T-helper 17 cell (primary cell): ENCODE measurements at places on chromosomes 2 and 18.

DNA sequence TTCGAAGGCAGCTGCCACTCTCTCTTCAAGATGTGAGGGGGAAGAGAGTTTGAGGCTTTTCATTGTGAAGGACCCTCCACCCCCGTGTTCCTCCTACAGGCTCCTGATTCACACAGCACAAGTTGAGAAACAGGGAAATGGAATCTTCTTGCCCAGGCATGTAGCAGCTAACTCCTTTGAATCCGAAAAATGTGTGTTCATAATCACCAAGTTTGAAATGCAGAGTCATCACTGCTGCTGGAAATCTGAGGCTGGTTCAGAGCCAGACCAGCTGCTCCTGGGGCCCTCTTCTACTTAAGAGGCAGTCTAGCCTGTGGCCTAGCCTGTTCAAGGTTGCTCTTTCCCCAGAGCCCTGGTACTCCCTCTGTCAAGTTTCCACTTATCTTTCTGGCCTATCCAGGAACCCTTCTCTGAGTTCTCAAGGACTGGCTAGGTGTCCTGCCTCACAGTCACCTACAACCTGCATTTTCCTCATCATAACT is 166.4 kb downstream of the TMEM247 start:
- DNase-seq = no peak

- no peak for DNase-seq
Observed at GRCh38 chr2:73949802-73950201, 23.1 kb downstream of the DGUOK start.

DNA sequence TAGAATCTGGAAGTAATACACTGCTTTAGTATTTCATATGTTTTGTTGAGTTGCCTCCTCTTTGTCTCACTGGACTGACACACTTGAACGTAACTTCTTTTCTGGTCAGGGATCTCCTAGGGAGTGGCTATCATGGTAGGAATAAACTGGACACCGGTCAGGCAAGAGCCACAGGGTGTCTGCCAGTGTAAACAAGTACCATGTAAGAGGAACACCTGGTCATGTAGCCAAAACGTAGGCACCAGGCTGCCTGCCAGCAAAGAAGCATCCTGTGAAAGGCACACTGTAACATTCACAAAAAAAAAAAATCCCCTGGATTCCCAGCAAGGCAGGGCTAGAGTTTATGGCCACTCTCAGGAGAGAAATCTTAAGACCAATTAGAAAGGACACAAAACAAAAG is 372.8 kb upstream of the RND3 start:
- DNase-seq = no peak

- DNase-seq = no peak
Observed at GRCh38 chr18:76791106-76791505, 31.3 kb upstream of the ZNF236 start.

GRCh38 chr2:168797286-168797655 is 5.2 kb upstream of the NOSTRIN start:
- DNase-seq = no peak

GRCh38 chr18:31857526-31858106 is 85.3 kb downstream of the TRAPPC8 start:
- no peak for DNase-seq

DNA sequence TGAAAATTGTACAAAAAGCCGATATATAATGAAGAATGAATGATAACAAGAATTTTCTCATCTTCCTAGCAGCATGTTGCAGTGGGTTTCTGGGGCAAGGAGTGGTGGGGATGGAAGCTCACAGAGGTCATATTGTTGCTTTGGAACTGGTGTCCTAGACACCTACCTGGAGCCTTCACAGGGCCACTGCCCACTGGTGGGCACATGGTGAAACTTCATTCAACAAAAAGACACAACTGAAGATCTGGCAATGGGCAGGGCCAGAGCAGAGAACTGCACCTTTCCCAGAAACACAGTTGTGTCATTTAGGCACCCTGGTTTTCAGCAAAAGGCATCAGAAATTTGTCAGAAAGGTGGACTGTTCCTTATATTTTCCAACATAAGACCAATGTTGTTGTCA is 115.3 kb downstream of the FHOD3 start:
- DNase-seq = no peak

DNA sequence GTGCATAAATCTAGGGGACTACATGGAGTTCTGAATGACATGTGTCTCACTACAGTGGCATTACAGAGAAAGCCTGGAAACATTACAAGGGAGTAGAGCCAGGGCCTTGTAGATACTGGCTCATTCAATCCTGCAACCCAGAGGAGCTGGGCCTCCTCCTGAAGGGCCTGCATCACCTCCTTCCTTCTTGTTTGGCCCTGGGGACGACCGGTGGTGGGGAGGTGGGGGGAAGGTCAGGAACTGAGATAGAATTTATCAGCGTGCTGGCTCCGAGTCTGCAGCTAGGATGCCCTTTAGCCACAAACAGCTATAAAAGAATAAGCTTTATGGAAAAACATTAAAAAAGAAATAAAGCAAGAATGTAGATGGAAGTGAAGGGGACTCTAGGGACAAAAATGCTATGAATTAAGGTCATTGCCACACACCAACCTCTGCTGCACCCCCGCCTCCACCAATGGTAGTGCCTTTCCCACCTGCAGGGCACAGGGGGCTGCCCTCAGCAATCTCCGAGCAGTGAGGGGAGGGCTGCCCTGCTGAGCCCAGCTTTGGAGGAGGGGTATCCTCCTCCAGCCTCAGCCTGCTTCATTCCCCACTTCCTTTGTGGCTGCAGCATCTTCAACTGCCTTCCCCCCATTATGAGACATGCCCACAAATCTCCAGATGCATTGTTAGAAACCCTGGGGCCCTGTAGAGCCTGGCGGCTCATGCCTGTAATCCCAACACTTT is 149.0 kb downstream of the MSH2 start:
- DNase-seq = no peak

- no peak for DNase-seq
Observed at GRCh38 chr2:239953418-239954061, 71.6 kb downstream of the NDUFA10 start.

- no peak for DNase-seq
Observed at GRCh38 chr2:238771639-238772038, 76.2 kb upstream of the TWIST2 start.

GRCh38 chr2:109408043-109408335 is 205.8 kb downstream of the SEPTIN10 start:
- no peak for DNase-seq

DNA sequence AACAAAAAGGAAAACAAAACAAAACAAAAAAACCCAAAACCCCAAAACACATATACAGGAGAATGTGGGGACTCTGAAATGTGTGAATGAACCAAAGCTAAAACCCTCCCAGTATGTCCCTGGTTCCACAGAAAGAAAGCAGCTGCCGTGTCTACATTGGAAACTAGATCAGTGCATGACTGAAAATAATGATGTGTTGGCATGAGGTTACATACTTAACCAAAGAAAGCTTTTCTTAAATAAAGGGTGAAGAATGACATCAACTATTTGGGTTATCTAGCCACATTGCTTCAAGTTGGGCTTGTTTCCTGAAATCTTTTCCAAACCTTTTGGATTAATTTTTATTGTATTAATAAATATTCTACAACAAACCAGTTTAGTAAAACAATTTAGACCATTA is 91.9 kb upstream of the FN1 start:
- DNase-seq = no peak

- no peak for DNase-seq
Observed at GRCh38 chr2:157839162-157839801, 36.8 kb downstream of the ACVR1 start.

DNA sequence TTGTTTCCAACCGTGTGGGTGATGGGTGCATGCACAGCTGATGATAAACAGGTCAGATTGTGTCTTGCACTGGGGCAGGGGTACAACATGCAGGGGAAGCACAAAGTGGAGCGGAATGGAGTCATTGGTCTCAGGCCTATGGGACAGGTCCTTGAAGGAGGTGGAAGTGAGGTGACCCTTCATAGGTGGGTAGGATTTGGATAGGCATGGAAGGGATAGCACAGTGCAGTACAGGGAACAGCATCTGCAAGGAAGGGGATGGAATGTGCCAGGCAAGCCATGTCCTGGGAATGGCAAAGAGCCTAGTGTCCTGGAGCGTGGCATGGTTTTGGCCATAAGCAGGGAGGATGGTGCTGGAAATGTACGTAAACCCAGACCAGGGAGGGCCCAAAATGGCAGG is 143.9 kb downstream of the CAPN13 start:
- no peak for DNase-seq

- no peak for DNase-seq
Observed at GRCh38 chr18:2776601-2777000, 70.2 kb upstream of the EMILIN2 start.

DNA sequence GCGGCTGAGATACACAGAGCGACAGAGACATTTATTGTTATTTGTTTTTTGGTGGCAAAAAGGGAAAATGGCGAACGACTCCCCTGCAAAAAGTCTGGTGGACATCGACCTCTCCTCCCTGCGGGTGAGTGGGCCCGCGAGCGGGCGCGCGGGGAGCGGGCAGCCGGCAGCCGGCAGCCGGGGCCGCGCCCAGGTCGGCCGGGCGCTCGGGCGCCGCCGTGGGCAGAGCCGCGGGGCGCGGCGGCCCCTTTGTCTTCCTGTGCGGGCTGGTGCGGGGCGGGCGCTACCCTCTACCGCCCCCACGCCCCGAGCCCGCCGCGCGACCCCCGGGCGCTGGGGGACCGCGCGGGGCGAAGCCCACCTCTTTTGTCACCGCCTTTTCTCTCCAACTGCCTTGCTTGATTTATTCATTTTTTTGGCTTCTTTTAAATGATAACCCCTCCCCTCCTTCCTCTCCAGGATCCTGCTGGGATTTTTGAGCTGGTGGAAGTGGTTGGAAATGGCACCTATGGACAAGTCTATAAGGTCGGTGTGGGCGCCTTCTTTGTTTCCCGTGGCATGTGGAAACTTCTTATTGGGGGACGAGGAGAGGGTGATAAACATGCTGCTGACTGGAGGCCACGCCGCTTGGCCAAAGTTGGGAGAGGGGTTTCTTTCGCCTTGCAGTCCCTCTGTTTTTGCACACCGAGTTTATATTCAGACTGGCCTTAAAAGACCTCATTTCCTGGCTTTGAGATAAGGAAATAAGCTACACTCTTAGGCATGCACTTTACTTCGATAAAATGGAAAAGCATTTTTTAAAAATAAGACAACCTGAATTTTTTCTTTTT is 722 bp downstream of the MAP4K4 start:
- no peak for DNase-seq

DNA sequence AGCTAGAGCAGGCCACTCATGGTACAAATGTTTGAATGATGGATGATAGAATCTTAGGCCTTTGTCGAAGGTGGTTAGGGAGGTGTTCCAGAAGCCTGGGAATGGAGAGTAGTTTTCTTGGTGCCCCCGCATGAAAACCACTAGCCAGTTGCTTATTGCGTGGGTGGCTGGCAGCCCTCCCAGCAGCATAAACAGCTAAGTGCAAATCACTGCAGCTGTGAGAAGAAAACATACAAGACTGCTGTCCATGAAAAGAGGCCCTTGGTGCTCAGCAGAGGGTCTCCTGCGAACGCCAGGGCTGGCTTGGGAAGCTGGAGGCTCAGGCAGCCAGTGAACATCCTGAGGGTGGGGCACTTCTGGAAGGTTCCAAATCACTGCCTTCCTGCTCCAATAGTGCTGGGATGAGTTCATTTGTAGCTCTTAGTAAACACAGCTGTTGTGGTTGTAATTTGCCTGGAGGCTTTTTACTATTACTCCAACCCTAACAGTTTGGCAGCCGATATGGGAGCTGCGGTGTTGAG is 118.8 kb downstream of the MGAT5 start:
- no peak for DNase-seq

GRCh38 chr2:237011206-237011795 is 74.4 kb upstream of the COPS8 start:
- no peak for DNase-seq

- DNase-seq = no peak
Observed at GRCh38 chr2:209956271-209956670, 46.2 kb upstream of the RPE start.

GRCh38 chr18:63141778-63142176 is 177.8 kb downstream of the BCL2 start:
- no peak for DNase-seq

- no peak for DNase-seq
Observed at GRCh38 chr2:8416849-8417832, 264.7 kb upstream of the ID2 start.

DNA sequence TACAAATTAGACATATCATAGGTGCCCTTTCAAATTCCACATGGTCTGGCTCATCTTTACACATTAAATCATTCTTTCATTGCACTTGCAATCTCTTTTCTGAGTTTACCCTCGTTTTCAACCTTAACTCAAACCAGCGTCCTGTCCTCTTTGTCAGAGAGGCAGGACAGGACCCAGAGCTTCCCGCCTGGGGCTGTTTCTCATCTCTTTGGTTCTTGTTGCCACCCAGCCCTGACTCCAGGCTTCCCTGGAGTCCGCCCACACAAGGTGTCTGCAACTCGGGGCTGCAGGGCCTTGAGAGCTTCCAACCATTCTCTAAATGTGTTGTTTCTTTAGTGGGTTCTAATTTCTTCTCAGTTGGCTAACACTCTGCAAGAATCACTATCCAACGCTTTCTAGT is 24.4 kb downstream of the RBMS1 start:
- DNase-seq = no peak

DNA sequence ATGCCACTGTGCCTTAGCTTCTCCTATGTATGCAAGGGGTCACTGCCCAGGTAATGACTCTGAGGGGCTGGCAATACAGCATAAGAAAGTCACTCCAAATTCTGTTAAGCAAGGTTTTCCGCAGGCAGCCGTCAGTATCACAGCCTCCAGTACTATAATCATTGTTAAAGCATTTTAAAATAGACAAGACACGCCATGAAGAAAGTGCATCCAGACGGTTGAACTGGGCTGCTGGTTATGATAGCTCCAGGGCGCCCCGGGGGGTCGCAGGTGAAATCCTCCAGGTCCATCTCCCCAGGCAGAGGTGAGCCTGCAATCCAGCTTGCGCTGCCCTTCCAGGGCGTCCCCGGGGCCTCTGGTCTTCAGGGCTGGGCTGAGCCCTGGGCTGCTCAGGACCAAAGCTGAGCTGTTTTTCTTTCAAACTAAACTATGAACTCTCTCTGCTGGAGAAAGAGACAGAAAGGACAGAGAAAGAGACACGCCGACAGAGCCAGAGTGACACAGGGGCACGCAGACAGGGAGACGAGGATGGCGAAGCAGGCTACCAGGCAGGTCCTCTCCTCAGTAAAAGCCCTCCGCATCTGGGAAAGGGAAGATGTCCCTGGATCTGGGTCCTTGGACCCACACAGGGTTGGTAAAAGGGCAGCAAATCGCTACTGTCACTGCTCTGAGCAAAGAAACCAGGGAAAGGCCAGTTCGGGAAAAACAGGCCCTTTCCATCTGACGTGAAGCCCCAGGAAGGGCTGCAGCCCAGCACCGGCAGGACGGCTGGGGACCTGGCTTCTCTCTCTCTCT is 2.1 kb upstream of the TWIST2 start:
- DNase-seq = no peak

GRCh38 chr2:54619660-54620231 is 103.7 kb upstream of the EML6 start:
- no peak for DNase-seq

GRCh38 chr2:109185338-109185737 is 56.3 kb downstream of the SH3RF3 start:
- no peak for DNase-seq

DNA sequence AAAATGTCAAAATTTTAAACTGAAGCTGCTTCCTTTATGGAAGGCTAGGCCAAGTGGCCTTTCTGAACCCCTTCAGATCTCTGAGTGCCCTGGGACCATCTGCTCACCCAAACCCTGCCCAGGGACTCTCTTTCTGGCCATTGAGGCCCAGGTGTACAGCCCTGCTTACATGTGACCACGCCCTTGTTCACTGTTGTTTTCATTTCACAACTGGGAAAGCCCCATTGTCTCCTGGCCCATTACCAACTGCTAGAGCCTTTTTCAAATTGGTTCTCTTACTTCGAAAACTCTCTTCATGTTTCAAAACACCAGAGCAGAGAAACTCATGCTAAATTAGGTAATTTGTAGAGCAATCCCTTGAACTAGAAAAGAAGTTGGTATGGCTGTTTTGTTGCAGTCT is 219.5 kb upstream of the TANK start:
- DNase-seq = peak; percentile 4
